ENCODE measurements at places on chromosomes 2 and 18.
A peak's percentile ranks its signal among the peaks of the same experiment; 100 is the strongest.

DNA sequence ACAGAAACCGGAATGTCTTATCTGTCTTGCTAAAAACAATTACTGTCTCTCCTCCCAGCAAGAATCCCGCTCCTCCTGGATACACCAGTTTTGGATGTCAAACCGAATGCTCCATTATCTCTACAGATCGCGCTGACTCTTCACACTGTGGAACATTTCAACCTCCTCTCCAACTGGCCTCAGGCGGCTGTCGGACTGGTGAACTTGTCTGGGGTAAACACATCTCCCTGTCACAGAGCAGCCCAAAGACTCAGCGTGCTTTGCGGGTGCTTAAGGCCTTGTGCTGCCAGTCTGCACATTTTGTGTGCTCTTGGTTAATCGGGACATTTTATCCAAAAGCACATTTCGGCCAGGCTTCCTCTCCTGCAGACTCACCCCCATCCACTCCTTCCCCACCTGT lies 173.1 kb downstream of the ICOS start:
- DNase-seq = no peak

GRCh38 chr2:143623909-143624260 lies 494.7 kb downstream of the ARHGAP15 start:
- DNase-seq = no peak

GRCh38 chr2:105428387-105429018 lies 29.7 kb upstream of the FHL2 start:
- no peak for DNase-seq

- DNase-seq = no peak
Measured at GRCh38 chr18:23274638-23275482, 139.6 kb downstream of the CABLES1 start.

DNA sequence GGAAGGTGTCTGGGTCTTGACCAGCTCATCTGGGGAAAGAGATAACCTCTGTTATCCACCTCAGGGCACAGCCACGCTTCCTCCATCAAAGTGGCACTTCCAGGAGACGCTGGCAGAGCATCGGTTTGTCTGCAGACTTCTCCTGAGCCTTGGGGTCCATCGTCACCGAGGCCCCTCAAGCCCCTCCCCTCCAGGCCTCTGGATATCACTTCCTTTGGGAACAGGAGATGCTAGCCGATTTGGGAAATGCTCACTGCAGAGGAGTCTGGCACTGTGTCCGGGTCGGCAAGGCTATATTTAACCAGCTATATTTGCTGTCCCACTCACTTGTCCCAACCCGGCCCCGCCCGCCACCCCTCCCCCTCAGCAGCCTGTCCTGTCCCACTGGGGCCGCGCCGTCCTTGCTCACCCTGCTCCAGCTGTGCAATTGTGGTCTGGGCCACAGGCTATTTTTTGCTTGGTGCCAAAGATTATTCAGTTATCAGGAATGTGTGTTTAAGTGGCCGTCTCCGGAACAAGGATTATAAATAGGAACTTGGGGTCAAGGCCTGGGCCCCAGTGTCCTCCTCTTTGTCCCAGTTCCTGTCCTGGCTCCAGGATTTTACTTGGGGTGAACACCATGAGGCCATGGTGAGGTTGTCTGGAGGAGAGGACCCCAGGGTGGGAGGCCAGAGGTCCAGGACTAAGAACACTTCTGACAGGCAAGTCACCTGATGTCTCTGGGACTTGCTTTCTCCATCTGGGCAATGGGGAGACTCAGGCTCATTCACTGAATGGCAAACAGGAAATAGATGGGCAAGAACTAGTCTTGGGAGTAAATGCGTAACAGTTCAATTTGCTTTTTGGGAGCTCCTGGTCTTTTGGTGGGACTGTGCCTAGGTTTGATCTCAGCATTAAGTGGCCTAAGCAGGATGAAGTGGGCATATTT lies 263.6 kb downstream of the DYSF start:
- no peak for DNase-seq

- DNase-seq = no peak
Measured at GRCh38 chr2:238387332-238387731, 39.4 kb upstream of the ASB1 start.

DNA sequence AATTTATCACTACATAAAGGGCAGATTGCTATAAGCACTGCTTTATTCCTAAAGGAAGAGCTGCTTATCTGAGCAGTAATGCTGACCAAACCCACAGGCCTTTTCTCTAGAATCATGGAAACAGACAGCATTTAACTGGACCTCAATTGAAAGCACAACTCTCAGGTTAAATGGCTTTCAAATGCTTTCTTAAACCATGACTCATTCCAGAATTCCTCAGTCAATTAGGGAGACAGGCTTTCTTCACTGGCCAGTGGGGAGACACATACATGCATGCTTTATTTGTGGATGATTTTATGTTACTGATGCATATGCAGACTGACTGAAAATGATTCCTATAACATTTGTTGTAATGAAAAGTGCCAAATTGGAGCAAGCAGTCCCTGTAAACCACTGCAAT lies 114.6 kb downstream of the ACVR1 start:
- DNase-seq = no peak

DNA sequence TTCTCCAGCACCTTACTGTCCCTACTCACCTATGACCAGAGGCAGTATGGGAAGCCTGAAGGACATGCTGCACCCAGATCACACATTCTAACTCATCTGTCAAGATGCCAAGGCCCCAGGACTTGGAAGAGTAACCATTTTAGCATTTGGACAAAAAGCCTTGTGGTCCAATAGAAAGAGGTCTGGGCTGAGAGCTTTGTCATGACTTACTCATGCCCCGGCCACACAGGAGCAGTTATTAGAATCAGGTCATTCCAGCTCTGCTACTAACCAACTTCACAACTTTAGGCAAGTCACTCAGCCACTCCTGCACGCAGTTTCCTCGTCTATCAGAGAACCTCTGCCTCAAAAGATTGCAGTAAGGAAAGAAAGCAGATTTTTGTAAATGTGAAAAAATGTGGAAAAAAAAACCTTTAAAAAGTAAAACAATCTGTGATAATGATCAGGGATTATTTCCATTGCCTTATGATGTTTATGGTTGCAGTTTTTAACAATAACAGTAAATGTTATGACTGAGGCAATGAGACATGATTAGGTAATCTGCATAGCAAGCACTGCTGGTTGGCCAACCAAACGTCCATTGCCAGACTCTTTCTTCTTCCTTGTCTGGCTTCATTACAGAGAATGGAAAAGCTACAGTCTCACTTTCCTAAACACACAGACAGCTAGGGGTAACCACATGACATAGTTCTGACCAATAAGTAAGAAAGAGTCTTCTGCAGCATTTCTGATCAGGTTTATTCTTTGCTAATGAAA lies 255.4 kb upstream of the CHAC2 start:
- no peak for DNase-seq

GRCh38 chr2:200664770-200665494 lies 79.1 kb downstream of the AOX1 start:
- DNase-seq = no peak

GRCh38 chr2:118061135-118061955 lies 26.9 kb upstream of the INSIG2 start:
- no peak for DNase-seq

DNA sequence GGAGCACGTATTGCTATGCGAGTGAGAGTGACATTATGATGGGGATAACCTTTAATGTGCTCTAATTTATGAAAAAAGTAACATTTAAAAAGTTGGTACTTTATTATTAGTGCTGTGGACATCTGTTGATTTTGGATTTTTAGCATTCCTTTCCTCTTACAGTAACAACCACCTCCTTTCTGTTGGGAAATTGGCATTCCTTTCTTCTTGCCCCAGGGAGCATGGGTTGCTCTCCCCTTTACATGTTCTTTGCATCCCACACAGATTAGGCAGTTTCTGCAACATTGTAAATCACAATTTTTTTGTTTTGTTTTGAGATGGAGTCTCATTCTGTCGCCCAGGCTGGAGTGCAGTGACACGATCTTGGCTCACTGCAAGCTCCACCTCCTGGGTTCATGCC lies 300.2 kb downstream of the LPIN1 start:
- no peak for DNase-seq

GRCh38 chr2:76808732-76809131 lies 713.4 kb downstream of the LRRTM4 start:
- no peak for DNase-seq

- no peak for DNase-seq
Measured at GRCh38 chr2:49289711-49290110, 135.4 kb upstream of the FSHR start.

DNA sequence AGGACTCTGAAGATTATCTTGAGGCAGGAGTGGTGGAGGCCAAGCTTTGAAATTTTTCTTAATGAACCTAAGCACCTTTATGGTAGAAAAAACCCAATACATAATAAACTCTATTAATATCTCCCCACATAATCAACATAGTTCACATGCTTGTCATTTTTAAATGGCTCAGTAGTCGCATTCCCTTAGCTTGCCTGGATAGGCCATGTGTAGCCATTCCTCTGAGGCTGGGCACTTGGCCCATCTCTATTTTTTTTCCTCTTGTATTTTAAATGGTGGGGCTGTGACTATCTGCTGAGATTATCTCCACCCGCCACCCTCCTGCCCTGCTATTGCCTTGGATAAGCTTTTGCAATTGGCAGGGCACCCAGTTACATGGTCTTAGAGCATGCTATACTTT lies 143.1 kb downstream of the FHOD3 start:
- DNase-seq = no peak

- DNase-seq = no peak
Measured at GRCh38 chr2:99956232-99957030, 186.0 kb downstream of the AFF3 start.

DNA sequence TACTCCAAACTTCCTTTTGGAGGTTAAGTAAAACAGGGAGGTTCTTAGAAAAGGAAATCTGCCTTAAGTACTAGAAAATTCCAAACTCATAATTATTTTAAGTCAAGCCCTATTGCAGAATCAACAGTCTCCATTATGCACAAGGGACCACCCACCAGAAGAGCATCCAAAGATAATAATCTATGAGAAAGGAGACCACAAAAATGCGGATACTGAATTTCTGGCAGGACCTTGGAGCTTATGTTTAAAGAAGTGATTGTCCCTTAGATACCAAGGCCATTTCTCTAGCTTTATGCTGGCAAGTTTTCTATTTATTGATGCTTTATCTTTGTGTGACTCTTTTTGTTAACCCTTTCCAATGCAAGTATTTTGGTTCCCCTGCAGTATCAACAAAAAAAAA lies 404.0 kb upstream of the MMADHC start:
- DNase-seq = no peak

GRCh38 chr2:129765678-129766351 lies 213.7 kb upstream of the RAB6C start:
- no peak for DNase-seq

DNA sequence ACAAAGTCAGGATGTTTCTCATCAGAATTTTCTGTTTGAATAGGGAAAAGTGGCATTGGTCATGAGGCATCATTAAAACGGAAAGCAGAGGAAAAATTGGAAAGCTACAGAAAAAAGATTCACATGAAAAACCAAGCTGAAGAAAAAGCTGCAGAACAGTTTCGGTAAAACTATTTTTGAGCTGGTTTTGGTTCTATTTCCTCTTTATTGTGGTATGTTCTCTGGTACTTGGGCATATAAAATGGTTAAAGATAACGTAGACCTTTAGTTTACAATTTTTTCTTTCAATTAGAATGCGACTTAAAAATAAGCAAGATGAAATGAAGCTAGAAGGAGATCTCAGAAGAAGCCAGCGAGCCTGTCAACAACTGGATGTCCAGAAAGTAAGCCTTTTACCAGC lies 7.6 kb downstream of the GPATCH11 start:
- DNase-seq = no peak

DNA sequence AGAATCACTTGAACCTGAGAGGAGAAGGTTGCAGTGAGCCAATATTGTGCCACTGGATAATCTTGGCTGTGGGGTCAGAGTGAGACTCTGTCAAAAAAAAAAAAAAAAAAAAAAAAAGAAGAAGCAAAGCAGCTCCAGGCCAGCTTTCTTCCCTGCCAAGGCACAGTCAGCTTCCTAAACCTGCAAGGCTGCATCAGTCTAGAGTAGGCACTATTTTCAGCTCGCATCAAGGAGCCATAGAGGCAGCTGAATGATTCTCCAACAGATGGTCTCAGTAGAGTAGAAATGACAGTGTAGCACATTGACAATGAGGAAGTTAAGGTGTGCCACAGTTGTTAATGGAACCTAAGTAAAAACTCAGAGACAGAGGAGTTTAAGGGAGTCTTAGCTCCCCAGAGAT lies 35.6 kb downstream of the BMP10 start:
- peak; percentile 40 for DNase-seq

DNA sequence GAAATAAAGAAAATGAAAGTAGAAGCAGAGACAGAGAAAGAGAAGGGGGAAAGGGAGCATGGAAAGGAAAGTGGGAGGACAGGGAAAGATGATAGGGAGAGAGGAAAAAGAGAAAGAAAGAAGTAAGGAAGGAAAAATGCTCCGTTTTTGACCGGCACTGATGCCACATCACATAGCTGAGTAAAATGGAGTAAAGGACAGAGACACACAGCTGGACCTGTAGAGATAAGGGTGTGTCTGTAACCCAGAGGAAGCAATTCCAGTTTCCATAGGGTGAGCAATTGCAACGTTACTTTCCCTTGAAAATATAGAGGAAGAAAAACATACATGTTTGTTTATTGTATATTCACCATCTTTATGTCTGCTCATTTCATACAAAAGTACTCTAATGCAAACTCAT lies 1866.9 kb upstream of the PIK3C3 start:
- no peak for DNase-seq

- no peak for DNase-seq
Measured at GRCh38 chr18:13481820-13482617, 244.3 kb downstream of the FAM210A start.

GRCh38 chr18:7206217-7206616 lies 24.7 kb upstream of the LRRC30 start:
- no peak for DNase-seq

- DNase-seq = no peak
Measured at GRCh38 chr2:159108181-159108893, 139.9 kb downstream of the TANC1 start.

GRCh38 chr2:26150243-26150642 lies 22.6 kb upstream of the GAREM2 start:
- DNase-seq = no peak

DNA sequence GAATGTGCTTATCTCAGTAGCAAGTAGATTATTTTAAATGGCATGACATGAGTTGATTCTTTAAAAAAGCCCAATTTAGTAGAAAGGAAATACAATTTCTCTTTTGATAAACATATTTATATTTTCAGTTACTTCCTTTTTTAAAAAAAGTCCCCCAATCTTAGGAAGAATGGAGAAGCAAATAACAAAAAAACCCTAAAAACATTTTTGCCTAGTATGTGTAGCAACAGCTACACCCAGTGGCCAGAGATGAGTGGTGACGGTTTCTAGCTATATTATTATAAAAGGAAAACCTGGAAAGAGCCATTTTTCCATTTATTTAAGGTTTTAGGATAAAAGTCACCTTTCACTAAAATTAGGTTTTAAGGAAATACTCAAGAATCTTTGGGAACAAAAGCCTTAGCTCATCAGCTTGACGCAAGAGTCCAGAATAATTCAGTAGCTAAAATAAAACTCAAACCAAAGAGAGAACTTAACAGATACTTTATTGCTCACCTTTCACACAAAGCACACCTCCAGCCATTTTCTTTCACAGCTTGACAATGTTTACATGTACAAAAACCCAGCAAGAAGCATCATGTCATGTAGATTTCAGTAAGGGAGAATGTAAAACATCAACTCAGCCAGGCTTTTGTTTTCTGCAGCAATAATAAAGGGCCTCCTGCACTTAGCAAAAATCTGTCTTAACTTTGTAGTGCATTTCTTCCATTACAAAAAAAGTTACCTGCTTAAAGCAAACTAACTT lies 15.7 kb downstream of the FAM98A start:
- DNase-seq = no peak

GRCh38 chr2:235506291-235506996 lies 12.6 kb downstream of the AGAP1 start:
- DNase-seq = no peak

All from thymus (tissue), 14 donors.